ENCODE measurements at places on chromosomes 16 and 17. TPM values are rescaled to one million over a fixed set of nuclear protein-coding genes. Genes with fewer than 3 reads are reported as not detected.

GRCh38 chr16:69166946-69167930 is 19.7 kb upstream of the SNTB2 start:
- peak; percentile 65 for DNase-seq

DNA sequence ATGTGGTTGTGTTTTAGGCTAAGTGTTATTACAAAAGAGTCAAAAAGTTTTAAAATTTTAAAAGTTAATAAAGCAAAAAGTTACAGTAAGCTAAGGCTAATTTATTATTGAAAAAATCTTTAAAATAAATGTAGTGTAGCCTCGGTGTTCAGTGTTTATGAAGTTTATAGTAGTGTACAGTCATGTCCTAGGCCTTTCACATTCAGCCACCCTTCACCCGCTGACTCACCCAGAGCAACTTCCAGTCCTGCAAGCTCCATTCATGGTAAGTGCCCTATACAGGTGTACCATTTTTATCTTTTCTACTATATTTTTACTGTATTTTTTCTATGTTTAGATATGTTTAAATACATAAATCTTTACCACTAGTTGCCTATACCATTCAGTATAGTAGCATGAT is 98.5 kb upstream of the RPRML start:
- peak; percentile 83 for DNase-seq

DNA sequence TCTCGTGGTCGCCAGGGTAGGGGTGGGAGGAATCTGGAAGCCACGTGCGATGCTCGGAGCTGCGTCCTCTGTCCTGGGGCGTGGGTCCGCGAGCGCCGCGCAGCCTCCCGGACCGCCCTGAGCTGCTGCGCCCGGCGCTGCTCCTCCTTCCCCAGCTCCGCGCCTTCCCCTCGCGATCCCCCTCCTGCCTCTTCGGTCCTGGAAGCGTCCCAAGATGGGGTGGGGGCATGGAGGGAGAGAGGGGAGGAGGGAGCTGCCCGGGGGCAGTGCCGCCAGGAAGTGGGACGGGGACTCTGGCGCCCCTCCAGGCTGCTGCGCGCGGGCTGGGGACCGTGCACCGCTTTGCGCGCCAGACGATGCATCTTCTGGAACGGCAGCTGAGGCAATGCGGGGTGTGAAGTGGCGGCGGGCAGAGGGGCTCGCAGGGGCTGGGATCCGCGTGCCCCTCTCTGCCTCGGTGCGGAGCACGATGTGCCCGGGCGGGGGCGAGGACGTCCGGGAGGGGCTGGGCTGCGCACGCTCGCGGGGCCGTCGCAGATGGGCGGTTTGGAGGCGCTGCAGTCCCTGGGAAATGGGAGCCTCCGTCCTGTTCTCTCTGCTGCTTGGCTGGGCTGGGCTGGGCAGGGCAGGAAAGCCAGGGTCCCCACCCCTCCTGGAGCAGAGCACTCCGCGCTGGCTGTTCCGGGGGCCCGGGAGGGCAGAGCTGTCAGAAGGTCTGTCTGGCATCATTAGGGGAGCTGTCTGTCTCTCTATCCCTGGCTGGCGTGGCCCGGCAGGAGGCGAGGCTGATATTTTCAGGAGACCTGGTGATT is 388.0 kb downstream of the SEC14L1 start:
- DNase-seq: no peak

GRCh38 chr17:27346228-27346899 is 52.5 kb downstream of the WSB1 start:
- DNase-seq: no peak

The EME1 gene
- 8.9 TPM for total RNA-seq

DNA sequence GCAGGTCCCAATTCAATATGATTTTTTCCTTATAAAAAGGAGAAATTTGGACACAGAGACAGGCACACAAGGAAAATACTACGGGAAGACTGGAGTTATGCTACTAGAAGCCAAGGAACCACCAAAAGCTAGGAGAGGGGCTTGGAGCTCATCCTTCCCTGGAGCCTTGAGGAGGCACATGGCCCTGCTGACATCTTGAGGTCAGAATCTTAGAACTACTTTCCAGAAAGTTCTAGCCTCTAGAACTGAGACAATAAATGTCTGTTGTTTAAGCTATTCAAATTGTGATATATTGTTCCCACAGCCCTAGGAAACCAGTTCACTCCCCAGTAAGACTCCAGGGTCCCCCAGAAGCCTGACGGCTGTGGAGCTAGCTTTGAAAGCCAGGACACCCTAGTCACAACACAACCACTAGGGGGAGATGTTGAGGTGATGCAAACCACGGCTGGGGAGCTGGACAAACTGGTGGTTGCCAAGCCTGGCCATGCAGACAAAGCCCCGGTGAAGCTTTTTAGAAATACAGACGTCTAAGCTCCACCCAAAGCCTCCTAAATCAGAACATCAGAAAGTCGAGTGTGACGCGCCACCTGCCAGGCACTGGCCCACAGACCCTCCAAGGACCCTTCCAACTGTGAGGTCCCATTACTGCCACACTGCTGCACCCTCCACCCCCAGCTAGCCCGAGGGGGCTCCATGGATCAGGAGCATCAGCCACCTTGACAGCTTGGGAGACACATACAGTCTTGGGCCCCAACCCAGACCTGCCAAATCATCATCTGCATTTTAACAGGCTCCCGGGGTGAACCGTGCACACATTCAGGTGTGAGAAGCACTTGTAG is 106.4 kb downstream of the SLC39A11 start:
- DNase-seq: peak; percentile 80

The CDH3 gene
- total RNA-seq: not detected

DNA sequence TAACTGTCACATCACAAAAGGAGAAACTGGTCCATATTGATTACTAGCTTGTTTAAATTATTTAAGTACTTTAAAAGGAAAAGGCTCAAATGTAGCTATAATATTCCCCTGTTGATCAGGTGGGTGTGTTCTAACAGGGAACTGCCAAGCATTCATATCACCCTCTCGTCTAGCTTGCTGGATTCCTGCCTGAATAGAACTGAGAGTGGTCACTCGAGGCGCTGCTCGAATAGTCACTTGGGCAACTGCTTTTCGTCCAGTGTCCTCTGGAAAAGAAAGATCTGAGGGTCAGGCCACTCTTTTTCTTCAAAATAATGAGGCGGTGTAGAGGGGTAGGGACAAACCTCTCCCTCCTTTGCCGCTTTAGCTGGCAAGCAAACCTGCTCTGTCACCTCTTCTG is 36.4 kb upstream of the USP22 start:
- no peak for DNase-seq

The ITGAL gene
- not detected for total RNA-seq

DNA sequence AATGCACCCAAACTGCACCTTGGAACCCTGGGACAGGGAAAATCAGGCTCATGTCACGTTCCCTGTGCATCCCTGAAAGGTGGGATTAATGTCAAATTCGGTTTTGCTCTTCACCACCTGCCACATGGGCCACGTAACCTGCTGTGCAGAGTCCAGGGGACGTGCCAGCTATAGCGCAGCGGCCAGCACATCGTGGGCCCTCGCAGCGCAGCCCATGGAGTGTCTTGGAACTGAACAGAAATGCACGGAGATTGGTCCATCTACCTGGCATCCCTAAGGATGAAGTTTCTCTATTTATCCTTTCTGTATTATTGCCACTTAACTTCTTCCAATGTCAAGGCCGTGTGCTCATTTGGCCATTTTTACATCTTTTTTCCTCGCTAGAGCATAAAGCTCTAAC is 68.1 kb upstream of the TRAP1 start:
- DNase-seq: no peak

- DNase-seq: no peak
These were observed 83.2 kb downstream of the SPECC1 start for GRCh38 chr17:20092261-20092867.

The LYZL6 gene
- not detected for total RNA-seq

- DNase-seq: no peak
These were observed 366.6 kb upstream of the CCL2 start for GRCh38 chr17:33888455-33888854.

DNA sequence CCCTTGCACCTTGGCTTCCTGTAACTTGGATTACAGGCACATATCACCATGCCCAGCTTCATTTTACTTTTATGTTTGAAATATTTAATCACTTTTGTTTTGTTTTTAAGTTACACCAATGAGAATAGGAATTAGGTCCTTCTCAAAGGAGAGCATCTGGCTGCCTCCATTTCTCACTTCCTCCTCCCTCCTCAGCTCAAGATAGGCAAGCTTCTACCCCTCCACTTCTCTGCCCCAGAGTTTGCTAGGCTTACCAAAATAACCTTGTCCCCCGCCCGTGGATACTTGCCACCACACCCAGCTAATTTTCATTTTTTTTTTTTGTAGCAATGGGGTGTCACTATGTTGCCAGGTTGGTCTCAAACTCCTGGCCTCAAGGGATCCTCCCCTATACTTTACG is 17.9 kb downstream of the GABARAPL2 start:
- DNase-seq: no peak

GRCh38 chr16:74942977-74943918 is 41.7 kb downstream of the WDR59 start:
- DNase-seq: no peak

GRCh38 chr17:28057731-28058246 is 15.3 kb downstream of the NLK start:
- DNase-seq: peak; percentile 83

The ABCA3 gene
- total RNA-seq: 0.18 TPM

DNA sequence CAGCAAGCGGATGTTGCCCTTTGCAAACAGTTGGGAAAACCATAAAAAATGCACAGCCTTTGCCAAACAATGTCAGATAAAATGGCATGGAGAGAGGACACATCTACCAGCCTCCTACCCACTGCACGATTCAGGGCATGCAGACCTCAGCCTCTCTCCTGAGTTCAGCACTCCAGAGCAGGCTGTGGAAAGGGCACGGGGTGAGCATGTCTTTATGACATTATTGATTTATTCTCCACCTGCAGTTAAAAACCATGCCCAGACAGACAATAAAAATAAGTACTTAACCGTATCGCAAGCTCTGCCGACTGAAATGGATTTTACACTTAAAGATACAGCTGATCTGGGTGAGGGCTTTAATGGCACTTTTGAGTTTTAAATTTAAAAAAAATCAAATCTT is 127.1 kb downstream of the MAF start:
- DNase-seq: no peak

DNA sequence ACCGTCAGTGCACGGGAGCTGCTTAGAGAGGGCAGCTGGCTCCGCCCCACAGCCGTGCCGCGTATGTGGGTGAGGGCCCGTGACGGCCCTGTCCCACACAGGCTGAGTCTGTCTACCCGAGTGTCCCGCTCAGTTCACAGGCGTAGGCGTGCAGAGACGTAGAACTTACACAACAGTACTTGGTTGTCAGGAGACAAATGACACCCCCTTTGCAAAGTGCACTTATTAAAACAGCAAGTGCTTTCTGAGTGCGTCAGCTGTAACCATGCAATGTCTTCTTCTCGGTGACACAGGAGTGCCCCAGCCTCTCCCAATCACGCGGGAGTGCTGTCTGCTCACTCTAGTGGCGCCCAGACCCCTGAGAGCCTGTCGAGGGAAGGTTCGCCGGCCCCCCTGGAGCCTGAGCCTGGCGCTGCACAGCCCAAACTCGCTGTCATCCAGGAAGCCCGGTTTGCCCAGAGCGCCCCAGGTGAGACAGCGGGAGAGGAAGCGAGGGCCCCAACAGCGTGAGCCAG is 64.2 kb downstream of the FOXK2 start:
- no peak for DNase-seq

The DYNLRB2 gene
- not detected for total RNA-seq

DNA sequence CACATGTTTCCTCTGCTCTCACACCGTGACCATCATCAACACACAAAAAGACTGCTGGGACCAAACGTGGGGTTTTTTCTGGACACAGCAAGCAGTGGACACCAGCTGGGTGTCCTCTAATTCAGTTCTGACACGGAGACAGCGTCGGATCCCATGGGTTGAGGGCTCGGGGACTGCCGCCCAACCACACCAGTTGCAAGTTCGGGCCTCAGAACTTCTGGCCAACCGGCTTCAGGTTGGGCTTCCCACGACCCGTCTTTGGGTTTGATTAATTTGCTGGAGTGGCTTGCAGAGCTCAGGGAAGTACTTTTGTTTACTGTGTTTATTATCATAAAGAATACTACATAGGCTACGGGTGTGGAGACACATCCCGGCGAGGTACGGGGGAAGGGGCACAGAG is 97.8 kb downstream of the BANP start:
- DNase-seq: no peak

The FOXC2 gene
- 1.1 TPM for total RNA-seq

DNA sequence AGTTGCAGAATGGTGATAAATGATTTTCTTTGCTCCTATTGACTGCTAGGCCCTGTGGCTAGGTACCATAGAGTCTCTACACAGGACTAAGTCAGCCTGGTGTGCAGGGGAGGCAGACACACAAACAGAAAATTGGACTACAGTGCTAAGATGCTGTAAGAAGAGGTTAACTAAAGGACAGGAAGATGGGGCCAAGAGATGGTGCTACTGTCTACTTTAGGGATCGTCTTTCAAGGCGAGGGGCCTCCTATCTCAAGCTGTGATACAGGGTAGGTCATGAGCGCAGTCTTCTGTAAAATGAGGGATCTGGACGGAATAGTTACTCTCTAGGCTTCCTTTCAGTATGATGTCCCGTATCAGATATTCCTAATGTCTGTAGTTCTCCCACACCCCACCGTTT is 817 bp downstream of the NME1 start:
- peak; percentile 20 for DNase-seq

- DNase-seq: peak; percentile 60
These were observed 30.4 kb downstream of the CFDP1 start for GRCh38 chr16:75402821-75403475.

GRCh38 chr17:5793899-5794298 is 209.6 kb upstream of the NLRP1 start:
- DNase-seq: no peak

The CCL13 gene
- total RNA-seq: not detected

GRCh38 chr16:85168732-85169256 is 56.5 kb upstream of the CIBAR2 start:
- DNase-seq: peak; percentile 52

The KRTAP4-4 gene
- total RNA-seq: not detected

The XYLT1 gene
- 11.1 TPM for total RNA-seq

GRCh38 chr16:870856-871561 is 70.5 kb upstream of the GNG13 start:
- no peak for DNase-seq

DNA sequence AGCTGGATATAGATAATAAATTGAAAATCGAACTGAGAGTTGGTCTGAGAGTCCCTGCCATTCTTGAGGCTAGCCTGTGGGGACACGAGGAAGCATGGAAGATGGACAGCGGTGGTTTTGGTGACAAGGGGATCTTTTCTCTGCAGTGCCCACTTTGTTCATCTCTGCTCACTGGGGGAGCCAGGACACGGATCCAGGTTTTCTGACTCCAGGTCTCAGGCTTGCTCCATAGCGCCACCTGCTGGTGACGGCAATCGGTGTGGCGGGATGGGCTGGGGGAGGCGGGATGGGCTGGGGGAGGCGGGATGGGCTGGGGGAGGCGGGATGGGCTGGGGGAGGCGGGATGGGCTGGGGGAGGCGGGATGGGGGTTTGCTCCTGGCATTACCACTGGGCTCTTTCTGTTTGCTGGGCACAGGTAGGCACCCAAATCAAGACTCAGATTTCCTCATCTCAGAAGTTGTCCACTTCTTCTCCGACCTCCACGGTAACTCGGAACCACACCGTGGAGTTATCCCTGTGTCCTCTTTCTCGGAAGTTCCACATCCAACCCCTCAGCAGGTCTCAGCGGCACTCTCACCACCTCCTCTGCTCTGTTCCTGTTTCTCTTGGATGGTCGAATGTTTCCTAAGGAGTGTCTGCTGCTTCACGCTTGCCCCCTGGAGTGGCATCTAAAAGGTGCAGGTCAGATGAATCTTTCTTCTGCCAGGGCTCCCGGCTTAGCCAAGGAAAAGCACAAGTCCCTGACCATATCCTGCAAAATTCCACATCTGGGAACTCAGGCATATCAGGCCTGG is 142.4 kb downstream of the CYLD start:
- no peak for DNase-seq

GRCh38 chr17:45809499-45809898 is 25.4 kb downstream of the CRHR1 start:
- DNase-seq: no peak
